ENCODE measurements at places on chromosomes 3 and 15. TPM values are rescaled to one million over a fixed set of nuclear protein-coding genes. Genes with fewer than 3 reads are reported as not detected.
A peak's percentile ranks its signal among the peaks of the same experiment; 100 is the strongest.

The GOLGA6L7 gene
- total RNA-seq: not detected

The TM6SF1 gene
- total RNA-seq: 6.8 TPM

The GOLGA8J gene
- not detected for total RNA-seq

The FETUB gene
- total RNA-seq: not detected

The IL17RB gene
- 1.4 TPM for total RNA-seq

- no peaks in the 10 kb centered on the region for H3K4me1 ChIP-seq
- no peak overlapping the region for H3K27ac ChIP-seq
- DNase-seq: no peak
- H3K27me3 ChIP-seq: peaks cover 13% of the 10 kb centered on the region
- no peaks in the 10 kb centered on the region for H3K36me3 ChIP-seq
These were observed 133.6 kb downstream of the NSMCE3 start for GRCh38 chr15:29135702-29136646.

DNA sequence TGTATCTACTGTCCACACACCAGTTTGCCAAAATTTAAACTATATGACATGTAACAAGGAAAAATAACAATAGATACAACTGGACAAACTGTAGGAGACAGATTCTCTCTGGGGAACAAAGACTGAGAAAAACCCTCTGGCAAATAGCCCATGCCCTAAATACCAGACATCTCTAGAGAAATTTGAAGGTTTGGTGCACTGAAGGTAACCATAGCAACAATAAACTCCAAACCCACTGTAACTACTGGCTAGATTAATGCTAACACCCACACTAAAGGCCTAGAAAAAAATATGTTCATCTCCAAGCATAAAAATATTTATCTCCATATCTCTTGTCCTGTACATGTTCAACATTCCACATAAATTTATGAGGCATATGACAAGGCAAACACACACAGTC is 267.1 kb downstream of the STXBP5L start:
- no peaks in the 10 kb centered on the region for H3K36me3 ChIP-seq
- no peaks in the 10 kb centered on the region for H3K27me3 ChIP-seq
- DNase-seq: no peak
- no peak overlapping the region for H3K4me3 ChIP-seq

GRCh38 chr3:98657457-98657856 is 64.0 kb upstream of the CPOX start:
- no peak overlapping the region for H3K27ac ChIP-seq
- H3K4me1 ChIP-seq: no peaks in the 10 kb centered on the region
- no peaks in the 10 kb centered on the region for H3K36me3 ChIP-seq
- DNase-seq: no peak
- H3K4me3 ChIP-seq: no peak overlapping the region
- no peaks in the 10 kb centered on the region for H3K27me3 ChIP-seq

- no peaks in the 10 kb centered on the region for H3K36me3 ChIP-seq
- no peak overlapping the region for H3K4me3 ChIP-seq
- H3K4me1 ChIP-seq: no peaks in the 10 kb centered on the region
These were observed 139.7 kb downstream of the NSMCE3 start for GRCh38 chr15:29129926-29130325.

- H3K27me3 ChIP-seq: no peaks in the 10 kb centered on the region
- no peak for DNase-seq
- peaks cover 16% of the 10 kb centered on the region for H3K4me1 ChIP-seq
- H3K27ac ChIP-seq: no peak overlapping the region
- no peak overlapping the region for H3K4me3 ChIP-seq
These were observed 49.4 kb upstream of the SPATA12 start for GRCh38 chr3:57011022-57011421.

- H3K36me3 ChIP-seq: no peaks in the 10 kb centered on the region
- no peak for DNase-seq
- no peak overlapping the region for H3K27ac ChIP-seq
- no peak overlapping the region for H3K4me3 ChIP-seq
- no peaks in the 10 kb centered on the region for H3K27me3 ChIP-seq
These were observed 1163.5 kb downstream of the ROBO1 start for GRCh38 chr3:78604341-78604740.

DNA sequence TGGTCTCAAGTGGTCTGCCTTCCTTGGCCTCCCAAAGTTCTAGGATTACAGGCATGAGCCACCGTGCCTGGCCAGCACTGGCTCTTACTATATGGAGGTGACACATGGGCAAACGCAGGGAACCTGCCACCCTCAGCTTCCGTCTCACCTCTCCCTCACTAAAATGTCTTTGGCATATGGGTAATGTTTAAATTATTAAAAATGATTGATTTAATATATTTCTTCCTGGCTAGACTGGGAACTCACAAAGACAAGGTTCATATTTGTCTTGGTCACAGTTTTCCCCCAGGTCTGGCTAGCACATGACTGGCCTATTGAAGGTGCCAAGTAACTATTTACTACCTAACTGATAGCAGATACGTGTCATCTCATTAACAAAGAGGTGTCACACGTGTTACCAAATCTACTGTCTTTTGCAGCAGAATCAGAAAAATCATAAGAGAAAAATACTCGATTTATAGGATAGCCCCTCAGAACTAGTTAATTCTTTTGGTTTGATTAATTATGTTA is 48.2 kb downstream of the SYNM start:
- no peaks in the 10 kb centered on the region for H3K4me1 ChIP-seq
- H3K27me3 ChIP-seq: no peaks in the 10 kb centered on the region
- H3K4me3 ChIP-seq: no peak overlapping the region
- no peak for DNase-seq
- no peaks in the 10 kb centered on the region for H3K36me3 ChIP-seq
- no peak overlapping the region for H3K27ac ChIP-seq

DNA sequence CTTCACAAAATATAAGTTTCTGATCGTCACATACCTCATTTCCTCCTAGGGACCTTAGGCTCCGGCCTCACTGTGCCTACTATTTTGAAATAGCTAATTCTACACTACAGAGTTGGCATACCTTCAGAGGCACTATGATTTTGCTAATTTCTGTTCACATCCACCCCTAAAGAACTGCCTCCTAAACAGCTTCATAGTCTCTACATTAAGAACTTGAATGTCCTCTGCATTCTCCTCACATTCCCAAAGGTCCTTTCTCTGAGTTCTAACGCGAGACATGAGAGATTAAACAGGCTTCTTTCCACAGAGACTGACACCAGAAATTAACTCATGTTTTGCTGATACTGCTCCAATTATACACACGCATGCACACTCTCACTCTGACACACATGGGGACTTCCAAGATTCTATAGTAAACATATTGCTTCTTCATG is 75.5 kb downstream of the DLG1 start:
- no peaks in the 10 kb centered on the region for H3K36me3 ChIP-seq
- no peak for DNase-seq
- no peak overlapping the region for H3K27ac ChIP-seq
- no peak overlapping the region for H3K4me3 ChIP-seq

- H3K27me3 ChIP-seq: no peaks in the 10 kb centered on the region
- no peaks in the 10 kb centered on the region for H3K4me1 ChIP-seq
- no peaks in the 10 kb centered on the region for H3K36me3 ChIP-seq
- no peak overlapping the region for H3K4me3 ChIP-seq
- DNase-seq: no peak
These were observed 44.9 kb downstream of the DLEC1 start for GRCh38 chr3:38083871-38084333.

GRCh38 chr3:42066516-42067181 is 24.5 kb upstream of the TRAK1 start:
- peaks cover 7% of the 10 kb centered on the region for H3K4me1 ChIP-seq
- H3K27me3 ChIP-seq: no peaks in the 10 kb centered on the region
- DNase-seq: no peak
- peak overlapping the region; percentile 69 for H3K27ac ChIP-seq
- H3K4me3 ChIP-seq: peak overlapping the region; percentile 18
- no peaks in the 10 kb centered on the region for H3K36me3 ChIP-seq

DNA sequence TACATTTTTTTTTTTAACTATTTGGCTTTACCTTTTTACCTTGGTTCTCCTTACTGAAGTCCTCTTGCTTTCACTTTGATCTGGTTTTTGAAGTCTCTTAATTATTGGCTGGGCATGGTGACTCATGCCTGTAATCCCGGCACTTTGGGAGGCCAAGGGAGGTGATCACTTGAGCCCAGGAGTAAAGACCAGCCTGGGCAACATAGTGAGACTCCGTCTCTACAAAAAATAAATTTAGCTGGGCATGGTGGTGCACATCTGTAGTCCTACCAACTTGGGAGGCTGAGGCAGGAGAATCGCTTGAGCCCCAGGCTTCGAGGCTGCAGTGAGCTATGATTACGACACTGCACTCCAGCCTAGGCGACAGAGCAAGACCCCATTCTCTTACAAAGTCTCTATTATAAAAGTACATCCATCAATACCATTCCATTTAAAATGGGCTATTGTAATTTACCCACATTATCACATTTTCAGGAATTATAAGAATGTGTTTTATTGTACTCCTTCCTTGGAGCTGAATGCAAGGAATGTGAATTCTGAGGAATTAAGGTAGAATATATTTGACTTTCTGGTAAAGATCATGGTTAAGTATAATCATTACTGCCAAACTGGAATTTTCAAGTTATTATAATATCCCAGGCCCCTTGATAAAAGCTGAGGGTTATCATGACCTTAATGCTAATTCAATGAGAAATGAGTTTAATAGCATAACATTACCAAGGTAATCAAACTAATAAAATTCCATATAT is 49.0 kb downstream of the MSL2 start:
- no peaks in the 10 kb centered on the region for H3K27me3 ChIP-seq
- H3K4me1 ChIP-seq: peaks cover 40% of the 10 kb centered on the region
- H3K36me3 ChIP-seq: no peaks in the 10 kb centered on the region

- H3K36me3 ChIP-seq: no peaks in the 10 kb centered on the region
- no peak overlapping the region for H3K4me3 ChIP-seq
- H3K4me1 ChIP-seq: no peaks in the 10 kb centered on the region
- no peak overlapping the region for H3K27ac ChIP-seq
These were observed 459.4 kb downstream of the IL5RA start for GRCh38 chr3:2650746-2651145.

- H3K4me3 ChIP-seq: no peak overlapping the region
- no peaks in the 10 kb centered on the region for H3K27me3 ChIP-seq
- no peaks in the 10 kb centered on the region for H3K36me3 ChIP-seq
- no peak for DNase-seq
- H3K27ac ChIP-seq: no peak overlapping the region
- no peaks in the 10 kb centered on the region for H3K4me1 ChIP-seq
These were observed 40.3 kb downstream of the KCNAB1 start for GRCh38 chr3:156160647-156161046.

DNA sequence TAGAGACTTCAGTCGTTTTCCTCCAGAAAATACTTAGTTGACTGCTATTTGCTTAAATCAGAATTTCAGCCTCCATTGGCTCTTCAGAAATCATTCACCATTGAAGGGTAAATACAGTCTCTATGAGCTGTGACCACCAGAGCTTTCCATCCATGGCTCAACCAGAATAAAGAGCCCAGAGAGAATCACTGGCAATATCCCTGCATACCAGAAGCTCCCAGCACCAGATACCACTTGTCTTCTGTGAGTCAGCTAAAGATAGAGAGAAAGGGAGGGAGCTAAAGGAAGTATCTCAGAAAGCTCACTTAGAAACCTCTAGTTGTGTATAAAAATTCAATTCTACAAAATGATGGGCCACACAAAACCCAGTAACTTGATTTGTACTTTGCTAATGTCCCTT is 115.2 kb upstream of the TMCO5A start:
- DNase-seq: no peak
- H3K27me3 ChIP-seq: no peaks in the 10 kb centered on the region
- H3K4me3 ChIP-seq: no peak overlapping the region
- no peaks in the 10 kb centered on the region for H3K36me3 ChIP-seq

GRCh38 chr3:4994823-4995499 is 15.7 kb downstream of the BHLHE40 start:
- peaks cover 9% of the 10 kb centered on the region for H3K4me1 ChIP-seq
- H3K4me3 ChIP-seq: no peak overlapping the region
- DNase-seq: peak; percentile 97
- H3K27ac ChIP-seq: peak overlapping the region; percentile 94
- H3K27me3 ChIP-seq: no peaks in the 10 kb centered on the region

DNA sequence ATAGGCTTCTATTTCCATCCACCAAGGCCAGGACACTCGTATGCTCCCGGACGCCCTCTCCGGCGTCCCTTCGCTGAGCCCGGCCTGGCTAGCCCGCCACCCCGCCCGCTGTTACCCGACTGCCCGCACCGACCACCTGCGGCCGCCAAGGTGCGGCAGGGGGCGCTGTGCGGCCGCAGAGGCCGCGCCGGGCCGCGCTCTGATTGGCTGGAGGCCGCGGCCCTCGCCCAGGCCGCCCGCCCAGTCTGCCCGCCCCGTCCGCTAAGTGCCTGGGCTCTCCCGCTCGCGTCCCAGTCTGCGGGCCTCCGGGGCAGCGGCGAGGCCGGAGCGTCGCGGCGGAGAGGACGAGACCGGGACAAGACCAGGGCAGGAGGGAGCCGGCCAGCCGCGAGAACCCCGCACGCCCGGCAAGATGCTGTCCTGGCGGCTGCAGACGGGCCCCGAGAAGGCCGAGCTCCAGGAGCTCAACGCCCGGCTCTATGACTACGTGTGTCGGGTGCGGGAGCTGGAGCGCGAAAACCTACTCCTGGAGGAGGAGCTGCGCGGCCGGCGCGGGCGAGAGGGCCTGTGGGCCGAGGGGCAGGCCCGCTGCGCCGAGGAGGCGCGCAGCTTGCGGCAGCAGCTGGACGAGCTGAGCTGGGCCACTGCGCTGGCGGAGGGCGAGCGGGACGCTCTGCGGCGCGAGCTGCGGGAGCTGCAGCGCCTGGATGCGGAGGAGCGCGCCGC is at the start of gene SYNM:
TSS of gene SYNM (plus strand) at position 293 of the 726 bp plus-strand sequence. CDS start at position 413, 120 bp downstream.
- no peak within 1 kb of the TSS for H3K27ac ChIP-seq
- H3K36me3 ChIP-seq: no peaks in the 10 kb centered on the region
- H3K4me3 ChIP-seq: peak within 1 kb of the TSS; percentile 32
- DNase-seq: peak; percentile 93

- no peak overlapping the region for H3K27ac ChIP-seq
- no peaks in the 10 kb centered on the region for H3K36me3 ChIP-seq
- no peaks in the 10 kb centered on the region for H3K4me1 ChIP-seq
- DNase-seq: no peak
- H3K4me3 ChIP-seq: no peak overlapping the region
These were observed 333.8 kb downstream of the PDCD6IP start for GRCh38 chr3:34132069-34132692.

DNA sequence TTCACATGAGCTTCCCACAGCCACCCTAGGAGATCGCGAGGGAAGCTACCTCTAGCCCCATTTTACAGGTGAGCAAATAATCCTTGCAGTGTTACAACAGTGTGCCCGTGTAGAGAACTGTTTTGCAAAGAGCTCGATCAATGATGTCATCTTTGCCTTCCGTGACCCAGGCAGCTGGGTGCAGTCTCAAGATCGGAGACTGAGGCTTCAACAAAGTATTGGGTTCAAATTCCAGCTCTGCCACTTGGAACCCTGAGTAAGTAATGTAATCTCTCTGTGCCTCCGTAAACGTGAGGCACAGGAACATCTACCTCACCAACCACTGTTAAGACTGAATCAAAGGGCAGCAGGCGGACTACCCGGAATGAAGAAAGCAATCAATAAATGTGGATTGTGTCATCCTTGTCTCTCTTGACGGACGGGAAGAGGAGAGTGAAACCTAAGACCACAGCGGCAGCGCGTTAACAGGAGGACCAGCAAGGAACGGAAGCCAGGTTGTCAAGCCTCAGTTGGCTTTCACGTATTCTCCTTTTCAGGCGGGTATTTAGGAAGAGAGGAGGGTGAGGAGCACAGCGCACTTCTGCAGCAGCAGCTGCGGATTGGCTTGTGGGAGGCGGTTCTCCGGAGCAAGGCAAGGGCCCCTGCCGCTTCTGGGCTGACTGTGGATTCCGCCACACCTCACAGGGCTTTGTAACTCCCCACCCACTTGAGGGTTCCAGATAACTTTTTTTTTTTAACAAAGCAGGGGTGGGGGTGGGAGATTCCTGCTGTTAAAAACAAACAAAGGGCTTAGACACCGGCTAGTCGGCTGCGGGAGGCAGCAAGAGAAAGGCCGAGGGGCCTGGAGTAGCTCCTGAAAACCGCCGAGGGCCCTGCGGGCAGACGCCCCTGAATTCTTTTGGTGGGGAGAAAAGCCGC is 1.5 kb upstream of the SMAD3 start:
- peaks cover 26% of the 10 kb centered on the region for H3K4me1 ChIP-seq
- no peak overlapping the region for H3K27ac ChIP-seq
- no peaks in the 10 kb centered on the region for H3K27me3 ChIP-seq
- no peaks in the 10 kb centered on the region for H3K36me3 ChIP-seq
